ENCODE measurements at places on chromosomes 2 and 18. TPM values are rescaled to one million over a fixed set of nuclear protein-coding genes. Genes with fewer than 3 reads are reported as not detected.

The RAB6C gene
- polyA plus RNA-seq = 0.24 TPM

DNA sequence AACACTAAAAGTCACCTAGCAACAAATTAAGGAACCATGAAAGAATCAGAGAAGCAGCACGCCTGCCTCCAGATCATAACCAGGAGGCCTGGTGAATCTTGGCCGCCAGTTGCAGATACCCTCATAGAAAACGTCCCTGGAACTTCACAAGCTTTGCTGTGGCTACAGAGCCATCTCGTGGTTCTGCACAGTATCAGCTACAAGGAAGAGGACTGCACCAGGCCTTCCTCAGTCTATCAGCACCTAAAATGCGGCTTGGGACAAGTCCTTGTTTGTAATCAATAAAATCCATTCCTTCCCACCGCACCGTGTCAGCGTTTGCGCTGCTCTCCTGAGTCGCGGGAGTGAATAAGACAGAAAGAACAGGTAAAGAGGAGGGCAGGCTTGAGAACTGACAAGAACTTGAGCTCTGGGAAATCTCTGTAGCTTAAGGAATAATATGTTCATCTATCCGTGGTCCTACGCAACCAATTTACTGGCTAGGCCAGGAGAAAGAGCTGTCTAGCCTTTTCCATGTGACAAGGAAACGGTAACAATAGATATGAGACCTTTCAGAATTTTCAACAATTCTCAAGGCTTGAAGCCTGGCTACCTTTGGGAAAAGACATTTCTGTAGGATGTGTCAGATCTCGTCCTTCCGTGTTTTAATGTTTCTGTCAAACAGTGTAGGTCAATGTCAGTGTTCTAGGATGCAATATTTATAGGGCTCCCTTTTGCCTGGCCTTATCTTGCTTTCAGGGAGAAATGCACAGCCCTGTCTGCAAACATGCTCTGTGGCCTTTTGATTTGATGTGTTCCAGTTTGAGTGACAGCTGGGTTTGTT lies 128.5 kb upstream of the RAB12 start:
- no peak for DNase-seq

GRCh38 chr2:189791338-189792042 lies 7.2 kb downstream of the PMS1 start:
- no peak for DNase-seq

DNA sequence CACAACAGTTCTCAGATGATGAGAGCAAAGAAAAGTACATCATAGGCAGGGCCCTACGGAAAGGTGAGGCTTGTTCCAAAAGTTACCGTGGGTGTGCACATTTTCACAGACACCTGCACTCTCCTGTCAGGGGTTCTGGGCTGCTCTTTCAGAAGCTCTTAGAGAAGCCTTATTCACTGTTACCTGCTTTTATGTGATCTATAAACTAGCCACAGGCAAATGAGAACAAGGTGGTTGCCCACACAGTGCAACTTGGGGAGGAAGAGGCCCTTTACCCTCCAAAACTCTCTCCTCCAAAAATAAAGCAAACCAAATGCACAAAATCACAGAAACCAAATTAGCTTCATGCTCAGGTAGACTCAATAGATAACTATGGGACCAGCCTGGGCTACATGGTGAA lies 11.1 kb upstream of the CUL3 start:
- DNase-seq = no peak

DNA sequence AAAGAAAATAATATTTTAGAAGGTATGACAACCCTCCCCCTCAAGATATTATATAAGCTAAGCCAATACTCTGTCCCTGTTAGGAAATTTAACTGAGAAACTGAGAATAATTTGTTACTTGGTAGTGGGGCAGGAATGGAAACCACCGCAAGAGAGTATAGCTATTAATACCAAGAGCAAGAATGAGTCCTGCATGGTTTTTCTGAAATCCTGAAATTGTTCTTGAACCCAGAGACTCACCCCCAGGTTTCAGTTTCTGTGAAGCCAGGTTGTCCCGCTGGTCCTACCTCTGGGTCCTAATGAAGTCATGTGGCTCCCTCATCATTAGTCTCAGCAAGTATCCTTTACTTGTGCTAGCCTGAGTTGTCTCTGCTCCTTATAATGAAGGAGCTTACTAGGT lies 671.0 kb upstream of the ACVR2A start:
- no peak for DNase-seq

- DNase-seq = no peak
Measured at GRCh38 chr2:226983895-226984749, 148.3 kb downstream of the RHBDD1 start.

DNA sequence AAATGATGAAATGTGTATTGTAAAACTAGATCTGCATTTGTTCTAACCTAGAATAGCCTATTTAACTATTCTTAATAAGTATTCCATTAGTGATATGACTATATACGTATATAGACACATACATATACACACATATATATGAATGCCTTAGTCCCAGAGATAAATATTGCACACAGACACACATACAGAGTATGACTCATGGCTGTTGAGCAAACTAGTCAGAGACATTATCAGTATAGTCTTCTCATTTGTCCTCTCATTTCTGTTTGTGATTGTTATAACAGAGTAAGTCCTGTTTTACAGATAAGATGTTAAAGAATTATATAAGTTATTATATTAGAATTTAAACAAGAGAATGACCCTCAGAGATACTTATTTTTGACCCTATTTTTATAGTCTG lies 202.5 kb downstream of the CCDC102B start:
- DNase-seq = no peak

- DNase-seq = no peak
Measured at GRCh38 chr2:33168922-33169321, 222.2 kb downstream of the LTBP1 start.

- no peak for DNase-seq
Measured at GRCh38 chr2:65215946-65216345, 11.7 kb upstream of the ACTR2 start.

DNA sequence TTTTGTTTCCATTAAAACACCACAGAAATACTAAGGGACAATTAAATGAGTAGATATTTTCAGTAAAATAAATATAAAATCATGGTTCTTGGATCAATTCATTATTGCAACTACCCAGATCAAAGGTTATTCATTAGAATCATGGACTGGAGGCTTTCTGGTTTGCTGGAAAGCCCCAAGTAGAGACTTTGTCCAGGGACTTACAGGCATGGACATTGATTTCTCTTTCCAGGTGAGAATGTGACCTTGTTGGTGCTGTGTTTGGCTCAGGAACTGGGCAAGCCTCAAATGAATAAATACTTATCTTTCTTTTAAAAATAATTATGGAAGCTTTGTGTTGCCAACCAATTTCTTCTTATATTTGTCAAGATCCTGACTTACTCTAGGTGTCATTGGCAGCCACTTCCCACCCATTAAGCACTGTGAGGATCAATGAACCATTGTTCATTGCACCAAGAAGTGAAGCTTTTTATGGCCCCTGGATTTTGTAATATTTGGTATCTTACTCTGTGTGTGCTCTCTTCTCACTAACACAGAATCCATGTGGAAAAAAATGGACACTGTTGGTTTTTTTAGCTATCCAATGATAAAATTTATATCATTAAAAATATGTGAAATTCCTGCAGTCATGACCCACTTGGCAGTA lies 205.8 kb upstream of the NRXN1 start:
- no peak for DNase-seq

GRCh38 chr2:122639176-122639575 lies 883.7 kb downstream of the TSN start:
- DNase-seq = no peak

GRCh38 chr2:11955314-11955713 lies 208.9 kb downstream of the LPIN1 start:
- DNase-seq = no peak

GRCh38 chr2:63663013-63663864 lies 74.5 kb downstream of the MDH1 start:
- DNase-seq = no peak

DNA sequence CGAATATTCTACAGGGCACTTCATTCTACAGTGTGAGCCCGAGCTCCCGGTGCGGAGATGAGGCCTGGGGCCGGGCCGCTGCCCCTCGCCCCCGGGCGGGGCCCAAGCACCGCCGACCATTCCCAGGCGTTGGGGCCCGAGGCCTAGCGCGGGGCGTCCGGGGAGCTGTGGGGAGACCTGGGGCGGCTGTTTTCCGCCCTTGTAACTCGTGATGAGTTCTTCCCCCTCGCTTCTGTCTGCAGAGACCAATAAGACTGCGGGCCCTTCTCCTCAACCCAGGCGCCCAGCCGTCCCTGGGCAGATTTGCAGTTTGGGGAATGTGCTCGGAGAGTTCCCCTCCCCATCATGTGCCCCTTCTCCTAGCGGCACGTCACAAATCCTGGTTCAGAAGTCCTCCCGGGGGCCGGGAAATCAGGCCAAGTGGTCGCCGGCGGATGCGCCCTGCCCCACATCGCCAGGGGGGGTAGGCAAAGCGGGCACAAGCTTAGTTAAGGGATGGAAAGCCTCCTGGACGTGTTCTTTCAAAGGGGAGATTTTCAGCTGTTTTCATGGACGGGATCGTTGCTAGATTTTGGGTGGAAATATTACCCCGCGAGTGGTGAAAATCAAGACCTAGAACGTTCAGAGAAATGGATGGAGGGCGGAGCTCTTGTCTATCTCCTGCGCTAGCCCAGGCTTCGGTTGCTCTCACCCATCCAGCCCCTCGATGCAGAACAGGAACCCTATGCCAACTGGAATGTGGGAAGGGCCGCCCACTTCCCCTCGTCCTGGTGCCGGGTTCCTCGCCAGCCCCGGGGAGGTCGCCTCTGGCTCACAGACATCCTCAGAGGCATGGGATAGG lies 18.8 kb upstream of the HAAO start:
- no peak for DNase-seq

- DNase-seq = no peak
Measured at GRCh38 chr2:154173919-154174318, 302.2 kb downstream of the GALNT13 start.

- DNase-seq = no peak
Measured at GRCh38 chr18:23573626-23574431, 12.5 kb downstream of the NPC1 start.

DNA sequence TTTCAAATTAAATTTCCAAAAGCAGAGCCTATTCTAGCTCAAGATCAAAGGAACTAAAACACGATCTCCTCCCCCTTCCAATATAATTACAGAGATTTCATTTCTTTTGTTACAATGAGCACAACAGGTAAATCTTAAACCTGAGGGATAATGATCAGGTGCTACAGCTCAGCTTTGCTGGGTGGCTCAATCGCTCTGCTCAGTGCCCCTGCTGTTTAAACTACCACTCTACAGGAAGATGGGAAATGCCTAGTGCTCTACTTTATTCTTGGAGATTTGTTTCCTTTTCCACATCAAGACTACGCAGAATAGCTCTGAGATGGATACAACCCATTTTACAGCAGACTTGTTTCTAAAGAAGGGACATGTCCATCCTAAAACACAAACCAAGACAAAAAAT lies 162.3 kb downstream of the TCF4 start:
- no peak for DNase-seq

The CARF gene
- polyA plus RNA-seq = 9.2 TPM

GRCh38 chr18:43870626-43871025 lies 593.3 kb upstream of the SYT4 start:
- no peak for DNase-seq

DNA sequence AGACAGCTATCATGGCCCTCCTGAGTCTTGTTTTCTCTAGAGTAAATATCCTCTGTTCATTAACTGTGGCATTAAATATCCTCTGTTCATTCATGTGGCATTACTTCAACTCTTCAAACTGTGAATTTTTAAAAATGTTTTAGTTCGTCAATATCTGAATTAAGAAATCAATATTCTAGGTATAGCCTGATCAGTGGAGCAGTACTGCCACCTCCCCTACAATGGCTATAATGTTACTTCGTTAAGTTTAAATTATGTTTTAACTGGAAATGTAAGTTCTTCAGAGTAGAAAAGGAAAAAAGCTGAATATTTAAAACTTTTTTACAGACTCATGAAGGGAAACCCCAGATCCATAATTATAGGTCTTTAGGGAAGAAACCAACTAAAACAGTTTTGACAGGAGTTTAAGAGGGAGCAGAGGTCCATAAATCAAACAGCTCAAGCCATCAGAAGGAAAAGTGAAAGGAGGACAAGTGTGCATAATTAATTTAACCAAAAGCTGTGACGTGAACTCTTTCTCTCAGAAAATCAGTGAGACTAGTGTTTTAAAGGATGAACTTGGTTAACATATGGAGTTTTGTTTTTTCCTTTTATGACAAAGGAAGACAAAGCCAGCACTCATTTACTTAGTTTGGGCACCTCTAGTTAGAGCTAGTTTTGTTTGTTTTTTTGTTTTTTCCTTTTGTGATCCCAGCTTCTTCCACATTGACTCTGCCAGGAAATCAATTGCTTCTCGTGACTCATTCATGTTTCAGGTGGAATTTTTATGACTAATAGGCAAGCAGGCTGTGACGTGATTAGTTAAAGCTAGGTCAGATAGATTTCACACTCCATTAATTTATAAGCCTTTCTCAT lies 44.9 kb downstream of the RBBP8 start:
- no peak for DNase-seq

The CXCR1 gene
- polyA plus RNA-seq = not detected

DNA sequence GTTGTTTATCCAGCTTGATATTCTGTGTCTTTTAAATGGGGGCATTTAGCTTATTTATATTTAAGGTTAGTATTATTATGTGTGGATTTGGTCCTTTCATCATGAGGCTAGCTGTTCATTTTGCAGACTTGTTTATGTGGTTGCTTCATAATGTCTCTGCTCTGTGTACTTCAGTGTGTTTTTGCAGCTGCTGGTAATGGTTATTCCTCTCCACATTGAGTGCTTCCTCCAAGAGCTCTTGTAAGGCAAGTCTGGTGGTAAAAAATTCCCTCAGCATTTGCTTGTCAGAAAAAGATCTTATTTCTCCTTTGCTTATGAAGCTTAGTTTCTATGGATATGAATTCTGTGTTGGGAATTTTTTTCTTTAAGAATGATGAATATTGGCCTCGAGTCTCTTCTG lies 47.8 kb upstream of the NT5C1B start:
- DNase-seq = no peak

GRCh38 chr2:40353231-40353630 lies 98.7 kb downstream of the SLC8A1 start:
- no peak for DNase-seq

The XRCC5 gene
- polyA plus RNA-seq = 143 TPM

DNA sequence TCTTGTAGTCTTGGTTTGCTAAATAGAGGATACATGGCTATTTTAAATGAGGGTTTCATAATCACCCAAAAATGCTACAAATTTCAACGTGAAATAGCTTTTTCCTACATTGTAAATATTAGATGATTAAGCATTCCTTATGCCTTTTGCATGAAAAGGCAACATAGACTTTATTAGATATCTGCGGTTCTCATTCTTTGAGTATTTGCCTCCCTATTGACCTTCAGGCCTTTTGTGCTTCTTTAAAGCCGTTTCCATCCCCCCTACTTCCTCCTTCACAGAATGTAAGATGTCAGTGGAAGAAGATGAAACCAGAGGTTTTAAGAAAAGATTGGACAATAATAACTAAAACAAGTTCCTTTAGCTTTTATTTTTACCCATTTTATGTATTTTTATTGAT lies 144.1 kb downstream of the UBE2E3 start:
- DNase-seq = no peak

All from forelimb muscle (tissue), 1 donor.